ENCODE measurements at places on chromosomes 3 and 15.

- DNase-seq = no peak
These were observed 60.3 kb upstream of the TEX264 start for GRCh38 chr3:51610708-51611107.

GRCh38 chr3:58833491-58833890 is 166.9 kb upstream of the FAM3D start:
- DNase-seq = no peak

DNA sequence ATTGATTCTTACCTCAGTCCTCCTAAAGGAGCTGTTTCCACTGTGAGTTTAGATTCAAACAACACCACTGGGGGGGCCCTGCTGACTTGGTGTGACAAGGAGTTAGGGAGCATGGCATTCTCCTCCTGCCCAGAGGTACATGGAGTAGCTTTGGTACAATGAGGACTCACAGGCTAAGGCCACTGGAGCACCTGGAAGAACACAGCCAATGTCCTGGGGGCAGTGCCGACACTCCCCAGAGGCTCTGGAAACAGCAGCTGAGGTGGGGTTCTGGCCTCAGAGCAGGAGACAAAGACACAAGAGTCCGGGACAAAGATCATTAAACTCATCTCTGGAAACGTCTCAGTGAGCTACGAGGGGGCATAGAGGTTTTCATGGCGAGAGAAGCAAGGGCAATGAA is 69.7 kb upstream of the POMGNT2 start:
- DNase-seq = no peak

DNA sequence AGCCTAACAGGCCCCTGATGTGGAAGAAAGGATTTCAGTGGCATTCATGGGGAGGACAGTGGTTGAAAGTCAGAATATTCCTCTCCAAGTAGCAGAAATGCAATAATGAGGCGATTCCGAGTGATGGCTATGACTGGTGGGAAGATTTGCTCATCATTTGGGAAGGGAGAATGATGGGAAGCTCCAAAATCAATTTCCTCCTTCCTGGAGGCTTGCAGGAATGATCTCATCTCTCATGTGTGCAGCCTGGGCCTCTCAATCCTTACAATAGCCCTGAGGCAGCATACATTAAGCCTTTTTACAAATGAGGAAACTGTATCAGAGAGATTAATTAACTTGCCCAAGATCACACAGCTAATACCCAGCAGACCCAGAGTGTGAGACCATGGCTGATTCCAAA is 58.7 kb downstream of the BOC start:
- no peak for DNase-seq

DNA sequence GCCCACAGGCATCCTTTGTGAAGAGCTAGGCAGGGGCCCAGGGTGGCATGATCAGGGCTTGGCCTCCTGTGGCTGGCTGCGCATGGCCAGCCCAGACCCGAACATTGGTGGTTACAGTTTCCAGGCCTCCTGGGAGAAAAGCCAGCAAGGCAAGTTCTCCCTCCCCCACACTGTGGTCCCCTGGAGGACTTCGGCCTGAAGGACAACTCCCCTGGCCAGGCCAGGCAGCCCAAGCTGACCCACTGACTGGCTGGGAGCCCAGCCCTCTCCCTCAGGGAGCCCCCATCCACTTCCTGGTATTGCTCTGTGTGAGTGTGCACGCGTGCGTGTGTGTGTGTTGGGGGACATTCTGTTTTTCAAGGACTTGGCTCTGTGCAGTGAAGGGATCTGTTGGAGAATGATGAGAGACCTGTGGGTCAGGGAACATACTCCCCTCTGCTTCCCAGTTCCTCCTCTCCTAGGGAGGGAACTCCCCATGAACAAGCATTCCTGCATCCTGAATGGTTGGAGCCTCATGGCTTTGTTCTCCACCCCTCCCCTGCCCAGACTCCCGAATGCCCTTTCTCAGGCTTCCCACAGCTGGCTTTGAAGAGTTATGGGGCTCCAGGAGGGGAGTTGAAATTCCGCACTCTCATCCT is 29.5 kb downstream of the CORO2B start:
- DNase-seq = no peak

- DNase-seq = no peak
These were observed 4.0 kb downstream of the NEDD4 start for GRCh38 chr15:55989383-55989782.

- DNase-seq = no peak
These were observed 241.4 kb downstream of the VPS13C start for GRCh38 chr15:61818801-61819200.

Data from RWPE1 (cell line).